ENCODE measurements at places on chromosomes 11 and 22.

DNA sequence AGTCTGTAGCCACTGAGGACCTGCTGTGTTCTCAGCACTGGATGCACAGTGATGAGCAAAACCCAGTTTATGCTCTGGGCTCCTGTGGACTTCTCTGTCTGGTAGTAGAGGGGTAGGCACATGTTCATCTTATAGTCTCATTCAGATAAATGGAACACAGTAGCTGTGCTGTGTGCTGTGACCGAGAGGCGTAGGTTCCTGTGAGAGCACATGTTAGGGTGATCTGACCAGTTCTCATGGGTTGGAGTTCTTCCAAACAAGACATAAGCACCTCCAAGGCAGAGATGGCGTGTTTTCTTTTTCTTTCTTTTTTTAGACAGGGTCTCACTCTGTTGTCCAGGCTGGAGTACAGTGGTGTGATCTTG lies 154.8 kb upstream of the RASSF10 start:
- H3K27ac ChIP-seq, result no peak overlapping the region
- H3K27me3 ChIP-seq, result peaks cover 14% of the 10 kb centered on the region
- DNase-seq, result no peak
- no peak overlapping the region for H3K4me3 ChIP-seq
- H3K36me3 ChIP-seq, result no peaks in the 10 kb centered on the region

GRCh38 chr22:35568751-35569739 lies 28.4 kb downstream of the RASD2 start:
- H3K4me3 ChIP-seq, result no peak overlapping the region
- H3K27me3 ChIP-seq, result peaks cover 3% of the 10 kb centered on the region
- DNase-seq, result no peak
- no peaks in the 10 kb centered on the region for H3K4me1 ChIP-seq
- no peak overlapping the region for H3K27ac ChIP-seq

DNA sequence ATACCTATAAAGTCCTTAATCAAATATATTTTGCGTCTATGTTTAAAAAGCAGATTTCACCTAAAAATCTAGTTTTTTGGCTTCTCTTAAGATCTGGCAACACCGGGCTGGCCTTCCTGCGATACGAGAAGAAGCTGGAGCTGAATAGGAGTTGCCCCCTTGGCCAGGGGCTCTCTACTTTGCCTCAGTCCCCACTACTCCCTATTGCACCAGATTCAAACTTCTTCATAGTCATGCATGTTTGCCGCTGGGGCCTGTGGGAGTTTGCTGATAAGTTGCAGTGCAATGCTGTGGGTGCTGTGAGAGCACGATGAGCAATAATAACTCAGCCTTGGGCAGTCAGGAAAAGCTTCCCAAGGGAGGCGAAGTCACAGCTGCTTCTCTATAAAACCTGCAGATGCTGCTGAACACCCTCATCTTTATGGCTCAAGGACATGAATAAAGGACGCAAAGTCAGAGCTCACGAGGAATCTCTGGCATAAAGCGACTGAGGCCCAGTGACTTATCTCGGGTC lies 15.2 kb upstream of the EIF3D start:
- H3K4me3 ChIP-seq, result no peak overlapping the region
- no peaks in the 10 kb centered on the region for H3K27me3 ChIP-seq
- DNase-seq, result no peak
- H3K4me1 ChIP-seq, result peaks cover 20% of the 10 kb centered on the region

DNA sequence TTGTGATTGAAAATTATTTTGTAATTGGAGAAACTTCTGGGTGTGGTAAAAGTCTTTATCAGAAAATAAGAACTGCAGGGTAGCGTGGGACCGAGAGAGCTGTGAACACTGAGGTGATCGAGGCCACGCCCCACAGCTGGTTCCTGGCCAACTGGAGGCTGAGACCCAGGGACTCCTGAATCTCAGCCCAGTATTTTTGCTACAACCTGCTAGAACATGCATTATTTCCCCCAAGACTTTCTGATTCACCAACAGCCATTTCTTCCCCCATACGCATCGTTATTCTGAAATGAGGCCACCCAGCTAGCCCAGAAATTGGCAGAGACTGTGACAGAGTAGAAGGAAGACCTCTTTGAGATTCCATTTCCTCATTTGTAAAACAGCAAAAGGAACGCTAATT lies 3.4 kb upstream of the FGF19 start:
- no peaks in the 10 kb centered on the region for H3K36me3 ChIP-seq
- no peak overlapping the region for H3K4me3 ChIP-seq
- H3K27me3 ChIP-seq, result peaks cover 46% of the 10 kb centered on the region

GRCh38 chr11:24932110-24933000 lies 435.5 kb downstream of the LUZP2 start:
- no peaks in the 10 kb centered on the region for H3K4me1 ChIP-seq
- H3K27ac ChIP-seq, result no peak overlapping the region
- no peaks in the 10 kb centered on the region for H3K27me3 ChIP-seq
- no peak for DNase-seq

GRCh38 chr11:65157336-65157735 lies 12.7 kb upstream of the SPDYC start:
- H3K4me1 ChIP-seq, result peaks cover 2% of the 10 kb centered on the region
- H3K27me3 ChIP-seq, result peaks cover 8% of the 10 kb centered on the region
- H3K27ac ChIP-seq, result no peak overlapping the region
- H3K36me3 ChIP-seq, result no peaks in the 10 kb centered on the region
- no peak overlapping the region for H3K4me3 ChIP-seq

- peaks cover 15% of the 10 kb centered on the region for H3K27me3 ChIP-seq
- H3K27ac ChIP-seq, result no peak overlapping the region
- no peak for DNase-seq
- peaks cover 3% of the 10 kb centered on the region for H3K4me1 ChIP-seq
Measured at GRCh38 chr11:36251823-36252222, 37.4 kb downstream of the COMMD9 start.

Measured in activated T-helper 2 cell treated with anti-CD3 and anti-CD28 coated beads, Interferon-gamma antibody, Interleukin-2, Interleukin-4, amounts not matched to agents 10 μg/mL and 5 μg/mL and 100 μg/mL, durations not matched to agents 14 hours and 24 hours and 36 hours (primary cell).